ENCODE measurements at places on chromosomes 2 and 18.

DNA sequence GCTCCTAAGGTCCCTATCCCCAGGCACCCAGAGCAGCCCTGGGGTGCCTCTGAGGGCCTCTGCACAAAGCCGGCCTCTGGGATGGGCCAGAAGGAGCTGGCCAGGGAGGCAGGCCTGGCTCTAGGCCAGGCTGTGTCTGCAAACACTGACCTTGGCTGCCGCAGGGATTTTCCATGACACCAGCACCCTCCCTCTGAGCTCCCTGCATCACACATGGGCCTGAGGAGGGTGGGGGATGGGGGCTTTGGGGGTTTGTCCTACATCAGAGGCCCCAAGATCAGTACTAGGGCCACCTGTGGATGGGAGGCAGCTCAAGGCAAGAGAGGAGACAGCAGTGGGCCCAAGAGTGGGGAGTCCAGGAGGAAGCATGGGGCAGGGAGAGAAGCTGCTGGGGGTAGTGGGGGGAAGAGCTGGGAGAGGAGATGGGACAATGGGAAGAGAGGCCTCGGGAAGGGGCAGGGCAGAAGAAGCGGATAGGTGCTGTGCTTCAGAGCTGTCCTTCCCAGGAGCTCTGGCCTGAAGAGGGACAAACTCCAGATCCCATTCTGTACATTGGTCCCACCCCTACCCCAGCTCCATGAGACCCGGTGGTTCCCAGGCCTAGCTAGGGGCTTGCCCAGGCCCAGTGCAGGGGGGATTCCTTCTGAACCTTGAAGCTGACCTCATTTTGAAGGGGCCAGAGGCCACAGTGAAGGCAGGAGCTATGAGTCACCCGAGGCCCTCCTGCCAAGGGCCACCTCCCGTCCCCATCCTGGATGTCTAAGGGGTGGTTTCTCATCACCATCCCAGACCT is 28.0 kb downstream of the KCNK3 start:
- no peak for DNase-seq

DNA sequence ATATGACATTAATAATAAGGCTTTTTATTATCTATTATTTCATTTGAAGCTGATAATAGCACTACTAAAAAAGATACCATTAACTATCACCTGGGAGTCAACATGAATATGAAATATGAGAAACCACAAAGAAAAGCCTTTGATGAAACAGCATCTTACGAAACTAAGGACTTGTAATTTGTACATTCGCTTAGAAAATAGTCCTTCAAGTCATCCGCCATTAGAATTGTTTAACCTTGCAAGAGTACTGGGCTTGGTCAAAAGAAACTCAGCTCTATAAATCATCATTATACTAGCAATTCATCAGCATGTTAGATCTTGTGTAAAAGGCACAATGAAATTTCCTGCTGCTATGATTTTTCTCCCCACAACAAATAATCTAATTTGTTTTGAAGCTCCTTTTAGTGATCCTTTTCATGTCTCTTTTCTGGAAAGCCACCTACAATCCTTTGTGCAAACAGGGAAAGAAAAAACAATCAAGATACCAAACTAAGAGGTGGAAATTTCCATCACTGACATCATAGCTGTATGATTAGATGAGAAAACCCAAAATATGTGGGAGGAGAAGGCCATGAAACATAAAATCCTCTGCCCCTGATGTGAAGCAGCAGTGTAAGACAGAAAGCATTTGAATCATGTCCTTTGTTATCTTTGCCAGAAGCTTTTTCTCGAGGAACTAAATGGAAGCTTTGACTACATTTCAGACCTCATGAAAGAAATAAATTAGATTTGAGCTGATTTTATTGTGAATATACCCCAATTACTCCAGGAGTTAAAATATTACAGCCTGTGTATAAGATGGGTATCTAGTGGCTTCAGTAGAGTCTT is 31.2 kb downstream of the SCN9A start:
- no peak for DNase-seq

- no peak for DNase-seq
These were observed 55.1 kb downstream of the KCNG3 start for GRCh38 chr2:42438685-42439084.

DNA sequence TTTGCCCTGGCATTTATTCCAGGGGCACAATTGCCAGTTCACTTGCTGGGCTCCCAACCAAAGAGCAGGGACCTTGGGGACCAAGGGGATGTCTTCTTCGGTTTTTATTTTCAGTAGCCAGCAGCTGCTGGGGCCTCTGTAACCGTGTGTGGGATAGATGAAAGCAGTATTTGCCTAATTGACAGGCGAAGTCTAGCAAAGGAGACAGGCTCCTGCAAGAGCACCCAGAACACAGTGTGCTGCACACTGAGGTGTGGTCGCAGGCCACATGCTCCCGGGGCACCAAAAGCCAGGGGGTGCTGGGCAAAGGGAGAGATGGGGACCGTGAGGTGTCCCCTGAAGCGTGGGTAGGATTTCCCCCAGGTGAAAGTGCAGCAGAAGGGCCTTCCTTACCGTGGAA is 5.3 kb downstream of the SAG start:
- no peak for DNase-seq

- no peak for DNase-seq
These were observed 24.3 kb upstream of the TNFAIP6 start for GRCh38 chr2:151333083-151333482.

GRCh38 chr2:200845194-200845593 is 19.3 kb downstream of the CLK1 start:
- DNase-seq = no peak

GRCh38 chr2:101802329-101802728 is 104.8 kb downstream of the MAP4K4 start:
- no peak for DNase-seq

- DNase-seq = no peak
These were observed 17.1 kb upstream of the NFE2L2 start for GRCh38 chr2:177281400-177282180.

DNA sequence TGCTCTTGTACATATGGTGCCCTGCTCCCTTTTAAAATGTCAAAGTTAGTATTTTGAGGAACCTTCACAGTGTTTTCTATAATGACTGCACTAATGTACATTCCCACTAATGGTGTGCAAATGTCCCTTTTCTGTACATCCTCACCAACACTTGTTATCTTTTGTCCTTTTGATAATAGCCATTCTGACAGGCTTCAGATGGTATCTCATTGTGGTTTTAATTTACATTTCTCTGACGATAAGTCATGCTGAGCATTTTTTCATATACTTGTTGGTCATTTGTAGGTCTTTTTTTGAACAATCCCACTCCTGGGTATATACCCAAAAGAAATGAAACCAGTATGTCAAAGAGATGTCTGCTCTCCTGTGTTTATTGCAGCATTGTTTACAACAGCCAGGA is 268.3 kb downstream of the FBXO15 start:
- no peak for DNase-seq

DNA sequence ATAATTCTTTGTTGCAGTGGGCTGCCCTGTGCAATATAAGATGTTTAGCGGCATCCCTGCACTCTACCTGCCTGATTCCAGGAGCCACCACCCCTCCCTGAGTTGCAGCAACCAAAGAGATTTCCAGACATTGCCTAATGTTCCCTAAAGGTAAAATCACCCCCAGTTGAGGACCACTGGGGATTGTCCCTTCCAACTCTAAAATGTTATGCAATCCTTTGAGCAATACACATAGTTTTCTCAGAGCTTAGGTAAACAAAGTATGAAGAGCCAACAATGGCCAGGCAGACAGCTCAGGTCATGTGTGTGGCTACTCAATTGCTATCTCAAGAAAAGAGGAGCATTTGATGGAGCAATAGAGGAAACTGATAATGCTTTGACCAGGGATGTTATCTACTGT is 87.0 kb downstream of the XDH start:
- DNase-seq = no peak

DNA sequence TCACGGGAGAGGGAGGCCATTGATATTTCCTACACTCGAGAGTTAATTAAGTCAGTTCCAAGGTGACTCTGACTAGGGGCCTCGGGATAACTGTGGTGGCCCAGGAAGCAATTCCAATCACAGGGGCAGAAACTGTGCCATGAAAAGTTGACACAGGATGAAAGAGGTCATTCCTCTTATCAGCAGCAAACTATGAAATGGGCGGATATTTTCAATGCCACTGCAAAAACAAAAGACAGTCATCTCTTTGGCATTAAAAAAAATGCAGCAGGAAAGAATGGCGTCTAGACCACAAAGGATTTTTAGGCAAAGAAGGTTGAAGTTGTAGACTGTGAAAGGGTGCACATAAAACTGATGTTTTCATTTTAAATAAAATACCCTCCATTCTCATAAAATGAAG is 50.0 kb downstream of the TGIF1 start:
- no peak for DNase-seq

DNA sequence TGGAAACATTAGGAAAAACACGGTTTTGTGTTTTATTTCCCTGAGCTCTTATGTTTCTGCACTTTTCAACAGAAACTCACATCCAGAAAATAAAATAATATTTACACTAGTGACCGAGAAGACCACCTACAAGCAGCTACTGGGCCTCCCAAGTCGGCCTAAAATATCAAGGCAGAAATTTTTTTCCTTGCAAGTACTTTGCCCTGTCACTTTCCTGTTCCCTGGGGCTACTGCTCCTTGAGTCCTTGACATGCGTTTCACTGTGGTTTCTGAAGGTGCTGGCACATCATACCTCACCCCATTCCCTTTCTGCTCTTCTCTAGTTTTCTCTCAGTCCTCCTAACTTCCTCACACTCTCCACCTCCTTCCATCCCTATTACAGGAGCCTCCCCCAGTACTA is 279.1 kb downstream of the AGPS start:
- DNase-seq = no peak

DNA sequence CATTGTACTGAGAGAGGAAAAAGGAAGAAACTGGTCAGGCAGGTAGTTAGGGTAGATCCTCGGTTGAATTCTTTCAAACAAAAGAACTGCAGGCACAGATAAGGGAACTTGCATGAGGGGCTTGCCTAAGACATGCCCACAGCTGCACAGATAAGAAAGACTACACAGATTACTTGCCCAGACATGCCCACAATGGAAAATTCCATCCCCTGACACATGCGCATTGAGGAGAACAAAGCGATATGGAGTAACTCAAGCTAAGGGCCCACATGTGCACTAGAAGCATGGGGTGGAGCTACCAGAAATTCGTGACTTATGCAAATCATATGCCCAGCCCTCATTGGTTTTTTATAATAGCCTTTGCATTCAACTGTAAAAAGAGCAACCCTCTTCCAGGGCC is 181.3 kb upstream of the ZNF521 start:
- DNase-seq = no peak

DNA sequence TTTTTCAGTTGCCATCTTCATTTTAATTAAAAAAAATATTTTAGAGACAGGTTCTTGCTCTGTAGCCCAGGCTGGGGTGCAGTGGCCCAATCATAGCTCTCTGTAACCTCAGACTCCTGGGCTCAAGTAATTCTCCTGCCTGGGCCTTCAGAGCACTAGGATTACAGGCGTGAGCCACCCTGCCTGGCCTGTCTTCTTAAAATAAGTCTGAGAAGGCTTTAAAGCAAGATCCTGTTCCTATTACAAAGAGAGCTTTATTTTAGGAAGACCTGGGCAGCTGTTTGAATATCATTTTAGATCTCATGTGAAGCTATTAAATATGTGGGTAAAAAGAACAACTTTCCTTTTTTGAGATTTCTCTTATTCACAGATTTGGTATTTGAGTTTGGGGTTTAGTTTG is 1.5 kb downstream of the FAM228A start:
- no peak for DNase-seq

DNA sequence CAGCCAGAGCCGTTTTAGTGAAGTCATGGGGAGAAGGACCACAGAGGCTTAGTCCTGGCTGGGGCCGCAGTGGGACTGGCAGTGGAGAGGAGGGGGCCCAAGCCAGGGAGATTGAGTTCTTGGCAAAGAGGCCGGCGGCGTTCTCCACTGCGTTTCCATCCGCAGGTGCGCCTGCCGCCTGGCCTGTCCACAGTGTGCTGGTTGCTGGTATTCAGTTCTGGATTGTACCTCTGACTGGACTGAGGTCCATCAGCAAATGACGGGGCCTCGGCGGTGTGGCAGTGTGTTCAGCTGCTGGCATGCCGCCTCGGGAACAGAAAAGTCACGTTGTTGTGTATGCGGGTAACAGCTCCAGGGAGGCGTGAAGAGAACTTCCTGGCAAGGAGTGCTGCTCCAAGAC is 36.8 kb downstream of the LRRFIP1 start:
- no peak for DNase-seq

DNA sequence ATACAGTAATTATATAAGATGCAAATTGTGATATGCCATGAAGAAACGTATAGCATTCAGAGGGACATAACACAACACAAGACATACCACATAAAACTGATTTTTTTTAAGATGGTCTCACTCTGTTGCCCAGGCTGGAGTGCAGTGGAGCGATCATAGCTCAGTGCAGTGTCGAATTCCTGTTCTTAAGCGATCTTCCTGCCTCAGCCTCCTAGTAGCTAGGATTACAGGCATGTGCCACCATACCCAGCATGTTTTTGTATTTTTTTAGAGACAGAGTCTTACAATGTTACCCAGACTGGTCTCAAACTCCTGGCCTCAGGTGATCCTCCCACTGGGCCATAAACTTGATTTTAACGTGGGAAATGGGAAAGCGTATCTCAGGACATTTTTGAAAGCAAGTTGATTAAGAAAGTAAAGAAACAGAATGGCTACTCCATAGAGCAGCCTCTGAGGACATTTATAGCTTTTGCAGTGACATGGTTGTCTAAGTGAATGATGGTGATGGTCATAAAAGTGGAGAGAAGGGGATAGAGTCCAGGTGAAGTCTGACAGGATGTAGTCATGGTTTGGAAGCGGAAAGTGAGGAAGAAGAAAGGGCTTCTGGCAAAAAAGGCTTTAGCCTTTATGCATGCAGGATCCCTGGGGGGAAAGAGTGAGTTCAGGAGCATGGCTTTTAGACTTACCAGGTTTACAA is 2.4 kb downstream of the TSGA10 start:
- no peak for DNase-seq

GRCh38 chr2:95350368-95350767 is 52.1 kb upstream of the FAHD2A start:
- DNase-seq = no peak

- no peak for DNase-seq
These were observed 14.4 kb downstream of the IL36B start for GRCh38 chr2:113038291-113038690.

DNA sequence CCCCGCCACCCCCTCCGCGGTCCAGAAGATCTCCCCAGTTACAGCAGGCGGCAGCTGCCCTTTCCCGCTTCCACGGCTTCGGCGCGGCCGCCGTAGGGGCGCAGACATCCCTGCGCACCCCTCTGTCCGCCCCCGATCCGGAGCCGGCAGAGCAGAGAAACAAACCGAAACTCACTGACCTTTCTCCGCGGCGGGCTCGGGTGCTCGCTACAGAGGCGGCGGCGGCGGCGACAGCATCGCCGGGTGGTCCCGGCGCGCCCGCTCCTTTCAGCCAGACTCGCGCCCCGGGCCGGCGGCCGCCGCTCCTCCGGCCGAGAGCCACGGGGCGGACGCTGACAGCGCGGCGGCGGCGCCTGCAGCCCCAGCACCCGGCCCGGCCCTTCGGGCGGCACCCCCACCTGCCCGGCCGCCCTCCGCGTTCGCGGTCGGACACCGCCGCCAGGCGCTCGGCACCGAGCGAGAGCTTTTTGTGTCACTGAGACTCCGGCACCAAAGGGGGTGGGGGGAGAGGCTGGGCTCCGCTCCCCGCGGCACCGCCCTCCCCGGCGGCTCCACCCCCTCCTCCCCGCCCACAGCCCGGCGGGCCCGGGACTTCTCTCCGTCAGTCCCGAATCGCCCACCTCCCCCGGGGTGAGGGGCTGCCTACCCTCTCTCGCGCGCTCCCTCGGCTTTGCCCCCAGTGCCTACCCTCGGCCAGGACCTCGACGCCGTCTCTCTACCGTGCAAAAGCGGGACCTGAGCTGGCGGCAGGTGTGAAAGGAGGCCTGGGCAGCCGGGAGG is 1.4 kb upstream of the RNF152 start:
- DNase-seq = peak; percentile 48

- no peak for DNase-seq
These were observed 81.5 kb downstream of the DYSF start for GRCh38 chr2:71534826-71535225.

GRCh38 chr2:125272651-125273050 is 1247.6 kb downstream of the CNTNAP5 start:
- no peak for DNase-seq
